ENCODE measurements at places on chromosomes 7 and 10. TPM values are rescaled to one million over a fixed set of nuclear protein-coding genes. Genes with fewer than 3 reads are reported as not detected.

The HOGA1 gene
- total RNA-seq: 0.60 TPM

DNA sequence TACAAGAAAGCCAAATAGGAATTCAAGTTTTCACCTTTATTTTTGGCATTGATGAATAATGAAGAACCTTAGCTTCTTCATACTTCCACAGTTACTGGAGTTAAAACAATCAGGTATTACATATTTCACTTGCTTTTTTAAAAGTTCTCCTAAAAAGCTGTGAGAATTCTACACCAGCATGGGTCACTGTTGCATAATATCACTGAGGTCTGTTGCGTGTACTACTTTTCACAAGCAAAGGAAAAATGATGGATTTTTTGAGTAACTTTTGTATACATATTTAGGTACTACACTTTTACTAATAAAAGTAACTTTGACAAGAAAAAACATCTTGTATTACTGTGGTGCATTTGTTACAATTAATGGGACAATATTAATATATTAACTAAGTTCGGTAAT is 15.2 kb downstream of the FAM24B start:
- no peak for DNase-seq

The OR6V1 gene
- not detected for total RNA-seq

DNA sequence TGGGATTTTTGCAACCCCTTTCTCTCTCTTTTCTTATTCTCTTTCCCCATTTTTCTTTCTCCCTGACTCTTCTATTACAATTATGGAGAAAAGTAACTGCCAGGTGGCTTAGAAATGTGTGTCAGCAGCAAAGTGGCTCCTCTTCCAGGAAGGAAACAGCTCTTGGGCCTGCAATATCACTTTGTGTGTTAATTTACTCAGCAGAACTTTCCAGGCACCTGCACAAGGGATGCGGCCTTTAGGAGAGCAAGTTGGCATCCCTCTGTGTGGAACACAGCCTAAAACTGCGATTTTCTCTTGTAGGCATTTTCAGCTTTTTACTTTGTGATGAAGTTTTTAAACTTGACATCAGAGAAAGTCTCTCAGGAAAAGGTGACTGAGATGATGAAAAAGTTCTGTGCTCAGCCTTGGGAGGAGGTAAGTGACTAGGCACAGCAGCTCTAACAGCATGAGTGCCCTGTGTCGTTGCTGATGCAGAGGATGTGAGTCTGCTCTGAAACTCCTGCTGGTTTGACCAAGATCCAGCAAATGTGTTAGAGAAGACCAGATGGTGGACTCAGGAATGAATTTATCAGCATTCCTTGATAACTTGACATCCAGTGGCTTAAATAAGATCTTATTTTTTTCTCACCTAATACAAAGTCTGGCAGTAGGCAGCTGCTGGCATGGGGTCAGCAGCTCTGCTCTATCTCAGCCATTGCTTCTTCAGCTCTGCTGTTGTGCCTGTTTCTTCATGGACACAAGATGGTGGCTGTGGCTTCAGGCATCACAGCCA is 47.4 kb upstream of the CC2D2B start:
- DNase-seq: no peak

The TMEM236 gene
- 0.09 TPM for total RNA-seq

The CH25H gene
- total RNA-seq: not detected

GRCh38 chr10:89022734-89023133 is 32.1 kb downstream of the FAS start:
- DNase-seq: no peak

- DNase-seq: peak; percentile 84
Measured at GRCh38 chr7:137880432-137880831, 33.7 kb upstream of the DGKI start.

The HABP2 gene
- not detected for total RNA-seq

The C7orf57 gene
- not detected for total RNA-seq

The SFMBT2 gene
- 0.10 TPM for total RNA-seq

The CDC14C gene
- not detected for total RNA-seq

DNA sequence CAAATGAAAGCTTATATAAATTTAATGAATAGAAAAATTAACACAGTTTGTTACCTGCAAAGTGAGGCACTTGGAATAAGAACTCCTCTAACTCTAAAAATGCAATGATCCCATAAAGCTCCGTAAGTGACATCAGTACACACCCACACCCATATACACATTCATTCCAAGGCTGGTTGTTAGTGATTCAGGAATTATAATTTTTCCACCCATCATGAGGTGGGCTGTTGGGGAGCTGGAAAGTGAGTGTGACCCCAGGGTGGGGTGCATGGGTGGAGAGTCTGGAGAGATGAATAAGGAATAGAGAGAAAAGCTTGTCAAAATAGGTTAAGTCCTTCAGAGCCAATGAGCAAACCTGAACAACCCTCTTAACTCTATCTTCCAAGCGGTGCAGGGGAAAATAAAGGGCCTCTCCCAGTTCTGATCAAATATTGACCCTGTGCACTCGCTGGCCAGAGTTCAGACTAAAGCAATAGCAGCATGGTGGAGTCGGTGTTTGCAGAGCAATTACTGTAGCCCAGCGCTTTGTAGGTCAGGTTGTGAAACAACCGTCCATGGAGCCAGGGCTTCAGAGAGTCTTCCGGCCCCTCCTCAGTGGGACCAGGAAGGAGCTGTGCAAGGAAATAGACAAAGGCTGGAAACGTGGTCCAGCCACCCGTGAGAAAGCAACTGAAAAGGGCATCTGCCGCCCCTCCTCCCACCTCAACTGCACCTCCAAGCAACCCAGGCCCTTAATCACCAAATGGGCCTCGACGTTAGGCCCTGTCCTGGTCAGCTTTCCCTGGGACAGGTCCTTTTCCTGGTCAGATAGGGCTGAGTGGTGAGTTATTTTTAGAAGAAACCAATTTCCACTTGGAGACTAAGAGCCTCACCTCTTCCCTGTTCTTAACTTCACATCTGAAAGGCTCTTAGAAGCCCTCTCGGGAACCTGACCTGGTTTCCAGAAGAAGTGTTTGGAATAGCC is 61.2 kb downstream of the SH3PXD2A start:
- no peak for DNase-seq

DNA sequence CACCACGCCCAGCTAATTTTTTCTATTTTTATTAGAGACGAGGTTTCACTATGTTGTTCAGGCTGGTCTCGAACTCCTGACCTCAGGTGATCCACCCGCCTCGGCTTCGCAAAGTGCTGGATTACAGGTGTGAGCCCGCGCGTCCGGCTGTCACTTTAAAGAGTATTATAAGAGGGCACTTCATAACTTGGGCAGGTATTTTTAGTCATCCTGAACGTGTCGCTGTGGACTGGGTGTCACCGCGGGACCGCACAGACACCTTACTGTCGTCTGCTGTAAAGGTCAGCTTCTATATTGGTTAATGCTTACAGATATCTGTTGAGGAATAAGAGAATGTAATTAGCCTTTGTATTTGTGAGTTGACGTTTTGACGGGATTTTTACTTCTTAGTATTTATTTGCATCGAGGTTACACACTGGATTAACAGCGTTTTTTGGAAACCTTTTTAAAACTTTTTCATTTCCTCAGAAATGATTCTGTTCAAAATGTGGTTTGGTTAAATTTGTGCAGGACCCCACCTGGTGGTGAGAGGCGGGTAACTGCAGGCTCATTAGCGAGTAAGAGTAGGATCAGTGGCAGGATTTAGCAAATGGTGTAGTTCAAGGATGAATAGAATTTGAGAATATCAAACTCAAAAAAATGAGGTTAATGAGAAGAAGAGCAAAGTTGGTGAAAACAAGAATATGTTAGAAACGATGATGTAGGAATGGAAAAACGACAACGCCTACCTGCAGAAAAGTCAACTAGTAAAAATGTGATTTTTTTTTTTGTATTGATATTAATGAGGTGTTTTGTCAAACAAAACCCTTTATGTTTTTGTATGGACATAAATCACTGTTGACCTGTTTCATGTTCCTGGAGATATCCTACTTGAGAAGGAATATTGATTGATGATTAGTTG is 3.2 kb downstream of the DNAJB6 start:
- peak; percentile 71 for DNase-seq

The ZNF467 gene
- total RNA-seq: 1.8 TPM

- no peak for DNase-seq
Measured at GRCh38 chr7:16114071-16114470, 307.3 kb downstream of the CRPPA start.

The ITGA8 gene
- not detected for total RNA-seq

DNA sequence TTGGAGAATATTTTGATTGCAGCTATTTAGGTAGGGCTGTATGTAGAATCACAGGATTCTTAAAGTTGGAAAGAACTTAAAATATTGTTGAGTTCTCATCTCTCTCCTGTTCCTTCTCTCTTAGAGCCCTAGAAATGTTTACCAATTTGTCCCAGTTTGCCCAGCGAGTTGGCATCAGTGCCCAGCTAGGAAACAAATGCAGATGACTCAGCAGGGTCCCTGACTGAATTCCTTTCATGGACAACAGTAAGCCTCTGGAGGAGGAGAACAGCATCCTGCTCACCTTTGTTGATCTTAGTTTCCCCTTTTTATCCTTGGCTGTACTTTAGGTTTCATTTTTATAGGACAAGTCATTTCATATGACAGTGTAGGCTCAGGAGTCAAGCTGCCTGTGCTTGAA is 89.3 kb downstream of the SEC23IP start:
- no peak for DNase-seq

The PTF1A gene
- not detected for total RNA-seq

DNA sequence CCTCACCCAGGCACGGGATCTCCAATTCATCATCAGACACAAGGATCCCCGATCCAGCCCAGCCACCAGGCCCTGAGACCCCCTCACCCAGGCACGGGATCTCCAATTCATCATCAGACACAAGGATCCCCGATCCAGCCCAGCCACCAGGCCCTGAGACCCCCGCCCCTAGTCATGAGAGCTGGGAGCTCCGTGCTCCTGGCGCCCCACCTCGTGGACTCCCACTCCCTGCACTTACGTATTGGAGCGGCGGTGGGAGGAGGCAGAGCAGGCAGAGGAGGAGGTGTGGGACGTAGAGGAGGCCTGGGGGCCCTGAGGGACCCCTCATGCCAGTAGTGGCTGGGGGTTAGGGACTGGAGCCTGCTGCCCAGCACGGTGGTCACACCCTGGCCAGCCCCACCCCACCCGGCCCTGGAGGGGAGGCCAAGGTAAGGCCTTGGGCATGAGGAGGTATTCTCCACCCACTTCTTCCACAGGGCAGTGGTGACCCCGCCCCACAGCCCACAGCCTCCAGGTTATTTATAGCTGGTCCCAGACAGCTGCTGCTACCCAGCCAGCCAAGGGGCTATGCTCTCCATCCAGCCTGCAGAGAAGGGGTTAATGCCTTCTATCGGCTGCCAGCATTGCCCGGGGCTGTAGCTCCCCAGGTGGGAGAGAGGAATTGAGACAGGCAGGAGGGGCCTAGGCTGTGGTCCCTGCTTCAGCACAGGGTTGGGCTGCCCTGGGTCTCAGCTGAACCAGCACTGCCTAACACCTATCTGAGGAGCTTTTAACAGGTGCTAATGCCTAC is 17.6 kb upstream of the CRHR2 start:
- DNase-seq: no peak

DNA sequence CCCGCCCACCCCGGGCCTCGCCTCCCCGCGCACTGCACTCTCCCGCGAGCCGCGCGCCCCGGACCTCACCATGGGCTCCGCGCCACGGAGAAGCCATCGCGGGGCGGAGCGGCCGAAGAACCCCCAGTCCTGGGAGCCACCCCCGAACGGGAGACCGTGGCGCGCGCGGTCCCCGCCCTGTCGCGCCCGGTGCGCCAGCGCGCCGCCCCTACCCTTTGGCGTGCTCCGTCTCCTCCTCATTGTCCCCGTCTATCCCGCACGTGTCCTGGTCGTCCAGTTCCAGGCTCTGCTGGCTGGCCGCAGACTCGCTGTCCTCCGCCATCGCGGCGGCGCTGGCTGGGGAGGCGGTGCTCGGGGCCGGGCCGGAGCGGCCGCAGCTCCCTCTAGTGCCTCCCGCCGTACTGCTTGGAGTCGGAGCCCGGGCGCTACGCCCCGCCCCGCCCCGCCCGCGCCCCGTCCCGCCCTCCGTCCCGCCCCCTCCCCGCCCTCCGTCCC is at the start of gene NMT2:
TSS of gene NMT2 (minus strand) at position 403 of the 495 bp plus-strand sequence. CDS start at position 322, 81 bp downstream.
- peak; percentile 79 for DNase-seq

All from HFFc6 (cell line).